Stimulated activated CD8-positive, alpha-beta memory T cell treated with anti-CD3 and anti-CD28 coated beads, Interleukin-4, amount 100 ng/mL, for 24 hours (primary cell): ENCODE measurements at places on chromosomes 5 and 9.
A peak's percentile ranks its signal among the peaks of the same experiment; 100 is the strongest.

DNA sequence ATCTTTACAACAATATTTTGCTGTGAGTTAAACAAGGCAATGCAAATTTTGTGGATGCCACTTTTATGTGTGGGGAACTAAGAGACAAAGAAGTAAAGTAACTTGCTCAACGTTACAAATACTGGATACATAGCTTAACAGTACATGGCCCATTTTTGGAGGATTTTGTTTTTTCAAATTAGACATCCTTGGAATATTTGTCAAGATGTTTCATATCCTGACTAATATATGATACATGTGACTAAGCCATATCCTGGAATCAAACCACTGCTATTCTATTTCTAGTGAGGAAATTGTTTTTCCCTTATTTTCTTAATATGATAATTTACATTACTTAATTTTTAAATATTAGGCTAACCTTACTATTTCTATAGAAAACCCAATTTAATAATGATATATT lies 529.8 kb downstream of the DMRTA1 start:
- no peak for DNase-seq

- DNase-seq: no peak
These were observed 746.3 kb downstream of the CDH18 start for GRCh38 chr5:19241690-19242089.

DNA sequence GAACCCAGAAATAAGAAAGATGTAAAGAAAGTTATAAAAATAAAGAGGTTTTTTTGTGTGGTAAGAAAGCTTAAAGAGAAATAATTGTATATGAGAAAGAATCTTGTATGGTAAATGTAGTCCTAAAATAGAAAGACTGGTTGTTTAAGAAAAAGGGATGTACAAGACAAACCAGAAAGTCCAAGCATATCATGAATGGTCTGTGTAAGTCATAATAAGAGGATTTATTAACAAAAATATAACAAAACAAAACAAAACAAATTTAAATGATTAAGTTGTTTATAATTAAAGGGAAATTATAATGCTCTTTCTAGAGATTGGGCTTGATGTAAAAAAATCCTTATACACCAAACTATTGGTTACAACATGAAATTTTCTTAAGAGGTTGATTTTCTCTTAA lies 590.4 kb upstream of the PTGER4 start:
- DNase-seq: no peak

DNA sequence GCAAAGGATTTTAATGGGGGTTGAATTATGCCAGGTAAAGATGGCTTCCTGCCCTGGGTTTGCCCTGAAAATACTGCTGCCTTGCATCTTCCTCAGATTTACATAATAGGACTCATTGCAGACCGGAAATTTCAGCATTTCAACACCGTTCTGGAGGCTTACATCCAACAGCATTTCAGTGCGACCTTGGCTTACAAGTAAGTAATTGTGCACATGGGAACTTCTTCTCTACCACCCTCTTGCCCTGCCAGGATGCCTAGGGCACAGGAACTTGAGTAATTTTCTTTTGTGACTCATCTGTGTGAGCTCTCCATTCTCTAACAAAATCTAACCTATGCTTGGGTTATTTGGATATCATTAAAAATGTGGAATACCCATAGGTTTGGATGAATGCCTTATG lies 80.2 kb downstream of the DOCK2 start:
- DNase-seq: no peak

- DNase-seq: no peak
These were observed 72.4 kb upstream of the CXCL14 start for GRCh38 chr5:135651156-135651555.

DNA sequence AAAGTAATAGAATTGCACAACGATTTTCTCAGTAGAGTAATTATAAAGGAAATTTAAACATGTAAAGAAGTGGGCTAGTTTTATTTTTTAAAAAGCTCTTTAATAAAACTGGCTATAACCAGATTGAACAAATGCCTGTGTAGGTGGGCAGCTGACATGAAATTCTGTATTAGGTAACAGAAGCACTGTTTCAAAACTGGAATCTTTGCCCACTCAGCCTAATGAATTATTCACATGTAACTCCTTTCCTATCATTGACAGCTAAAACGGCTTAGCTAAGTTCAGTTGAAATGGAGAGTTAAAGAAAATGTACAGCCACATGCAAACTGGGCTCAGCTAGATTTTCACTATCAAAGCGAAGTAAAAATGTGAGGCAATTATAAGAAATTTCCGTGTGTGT lies 1300.1 kb upstream of the ACO1 start:
- no peak for DNase-seq

DNA sequence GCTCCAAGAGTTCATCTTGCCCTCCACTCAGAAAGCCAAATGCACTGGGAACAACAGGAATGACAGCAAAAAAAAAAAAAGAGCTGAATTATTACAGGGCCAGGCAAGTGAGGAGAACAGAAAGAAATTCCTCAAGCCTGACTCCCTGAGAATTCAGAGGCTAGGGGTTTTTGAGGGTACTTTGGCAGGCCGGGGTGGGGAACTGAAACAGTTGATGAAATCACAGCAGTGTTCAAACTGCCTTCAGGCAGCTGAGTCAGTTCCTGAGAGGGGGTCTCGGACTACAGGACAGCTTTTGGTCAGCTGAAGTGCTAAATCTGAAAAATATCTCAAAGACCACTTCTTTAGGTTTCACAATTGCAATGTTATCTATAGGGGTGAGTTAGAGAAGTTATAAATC lies 419.4 kb downstream of the SEMA5A start:
- DNase-seq: no peak

DNA sequence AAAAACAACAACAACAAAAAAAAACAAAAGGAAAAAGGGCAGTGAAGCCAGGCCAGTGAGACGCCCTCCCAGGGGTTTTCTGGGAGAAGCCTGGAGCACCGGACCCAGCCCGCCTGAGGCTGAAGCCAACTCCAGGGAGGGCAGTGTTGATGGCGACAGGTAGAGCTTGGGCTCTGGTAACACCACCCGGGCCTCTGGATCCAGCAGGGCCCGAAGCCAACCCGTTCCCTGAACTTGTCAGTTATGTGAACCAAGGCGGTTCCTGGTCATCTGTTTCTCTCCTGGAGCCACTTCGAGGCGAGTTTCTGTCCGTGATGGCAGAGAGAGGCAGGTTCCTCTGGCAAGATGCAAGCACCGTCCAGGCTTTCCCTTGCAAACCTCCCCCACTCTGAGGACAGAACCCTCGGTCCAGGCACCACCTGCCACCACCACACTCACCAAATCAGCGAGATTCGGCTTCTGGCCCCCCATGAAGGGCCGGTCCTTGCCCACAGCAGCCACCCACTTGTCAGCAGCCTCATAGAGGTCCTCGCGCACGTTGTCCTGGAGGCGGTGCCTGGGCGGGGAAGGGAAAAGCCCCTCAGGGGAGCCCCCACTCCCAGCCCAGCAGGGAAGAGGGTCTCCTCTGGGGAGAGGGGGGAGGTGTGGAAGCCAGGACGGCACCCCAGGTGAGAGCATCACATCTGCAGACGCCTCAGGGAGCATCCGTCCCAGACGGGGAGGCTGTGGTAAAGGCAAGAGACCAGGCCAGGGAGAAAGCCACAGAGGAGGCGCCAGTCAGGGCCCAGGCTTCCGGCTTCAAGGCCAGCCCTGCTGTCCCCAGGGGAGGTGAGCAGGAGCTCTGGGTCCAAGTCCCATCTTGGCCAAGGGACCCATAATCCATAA lies 5.4 kb downstream of the PTGES2 start:
- no peak for DNase-seq

DNA sequence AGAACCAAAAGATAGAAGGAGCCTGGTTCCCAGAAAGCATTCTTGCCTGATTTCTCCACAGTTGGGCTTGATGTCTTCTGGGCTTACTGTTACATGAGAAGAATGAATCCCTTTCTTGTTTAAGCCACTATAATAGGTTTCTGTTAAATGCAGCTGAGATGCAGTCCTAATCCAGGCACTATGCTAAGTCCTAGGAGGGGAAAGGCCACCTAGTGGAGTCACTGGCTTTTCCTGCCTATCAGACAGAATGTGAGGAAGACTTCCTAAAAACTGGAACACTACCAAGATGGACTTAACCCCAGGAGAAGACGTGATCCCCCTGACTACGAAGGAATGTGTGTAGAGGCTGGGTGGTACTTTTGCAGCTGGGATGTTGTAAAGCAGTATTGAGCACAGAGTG lies 34.3 kb upstream of the FSD1L start:
- DNase-seq: no peak

GRCh38 chr9:113343732-113344231 lies 3.7 kb upstream of the WDR31 start:
- DNase-seq: no peak

GRCh38 chr5:179733772-179734126 lies 1.1 kb downstream of the MAML1 start:
- DNase-seq: no peak

- no peak for DNase-seq
These were observed 5.7 kb downstream of the RBM18 start for GRCh38 chr9:122258886-122259415.

DNA sequence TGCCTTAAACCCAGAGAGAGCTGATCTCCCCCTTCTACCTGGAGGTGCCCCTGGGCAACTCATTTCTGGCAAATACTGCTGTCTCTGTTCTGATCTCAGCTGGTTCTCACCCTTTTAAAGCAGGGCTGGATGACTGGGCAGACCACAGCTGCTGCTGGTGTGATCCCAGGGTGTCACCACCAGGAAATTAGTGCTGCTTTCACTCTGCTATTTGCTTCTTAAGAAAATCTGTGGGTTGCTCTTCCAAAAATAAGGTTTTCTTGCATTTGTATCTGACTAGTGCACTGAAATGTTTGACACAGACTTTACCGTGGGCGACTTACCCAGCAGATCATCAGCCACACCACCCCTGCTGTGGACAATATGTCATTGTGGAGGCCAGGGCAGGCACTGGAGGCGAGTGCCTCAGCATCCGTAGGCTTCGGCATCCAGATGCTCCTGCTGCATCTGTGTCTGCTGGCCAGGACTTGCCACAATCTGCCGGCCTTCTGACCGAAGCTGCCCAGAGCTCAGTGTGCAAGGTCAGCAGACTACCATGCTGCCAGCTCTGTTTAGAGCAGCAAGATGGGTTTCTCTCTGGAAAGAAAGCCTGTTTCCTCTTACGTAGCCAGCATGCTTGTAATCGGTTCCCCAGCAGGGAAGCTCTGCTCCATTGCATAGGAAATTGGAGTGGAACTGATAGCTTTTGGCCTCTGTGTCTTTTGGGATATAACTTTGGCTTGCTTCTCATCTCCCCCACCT lies 13.6 kb downstream of the ARHGAP26 start:
- peak; percentile 51 for DNase-seq
